ENCODE measurements at places on chromosomes 7 and 10. TPM values are rescaled to one million over a fixed set of nuclear protein-coding genes. Genes with fewer than 3 reads are reported as not detected.

The CLDN4 gene
- total RNA-seq, result 0.41 TPM

The OLAH gene
- 0.24 TPM for total RNA-seq

DNA sequence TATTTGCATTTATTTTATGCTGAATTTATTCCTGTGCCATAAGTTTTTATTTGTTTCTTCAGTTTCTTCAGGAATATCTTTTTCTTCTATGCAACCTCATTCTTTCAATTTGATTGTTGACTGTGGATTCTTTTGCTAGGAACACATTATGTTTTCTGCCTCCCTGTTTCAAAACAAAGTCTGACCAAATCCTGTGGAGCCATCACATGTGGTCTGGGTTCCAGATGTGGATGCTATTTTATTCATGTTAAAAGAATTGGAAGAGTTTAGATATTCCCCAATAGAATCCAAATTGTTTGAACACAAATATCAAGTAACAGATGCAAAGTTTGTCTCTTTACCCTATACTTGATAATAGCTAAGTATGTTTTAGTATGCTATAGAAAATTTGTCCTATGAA is 56.8 kb upstream of the LRRC17 start:
- DNase-seq, result no peak

GRCh38 chr10:130858626-130859025 is 452.9 kb downstream of the TCERG1L start:
- no peak for DNase-seq

DNA sequence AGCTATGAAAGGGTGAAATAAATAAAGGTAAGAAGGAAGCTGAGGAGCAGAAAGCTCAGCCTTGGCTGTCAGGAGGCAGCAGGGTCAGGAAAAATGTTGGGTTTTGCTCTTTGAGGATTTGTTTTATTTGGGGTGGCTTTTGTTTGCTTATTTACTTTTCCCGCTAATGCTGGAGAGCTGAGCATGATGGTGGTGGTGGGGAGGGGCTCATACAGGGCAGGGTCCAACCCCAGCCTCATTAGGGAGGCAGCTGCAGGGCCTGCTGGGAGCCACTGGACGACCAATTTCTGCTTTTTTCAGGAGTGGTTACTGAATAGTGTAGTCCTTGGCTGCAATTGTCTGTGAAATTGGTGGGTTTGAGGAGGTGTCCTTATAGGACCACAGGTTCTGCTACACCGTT is 36.3 kb downstream of the CCM2 start:
- no peak for DNase-seq

GRCh38 chr7:116802746-116803152 is 59.6 kb upstream of the CAPZA2 start:
- no peak for DNase-seq

DNA sequence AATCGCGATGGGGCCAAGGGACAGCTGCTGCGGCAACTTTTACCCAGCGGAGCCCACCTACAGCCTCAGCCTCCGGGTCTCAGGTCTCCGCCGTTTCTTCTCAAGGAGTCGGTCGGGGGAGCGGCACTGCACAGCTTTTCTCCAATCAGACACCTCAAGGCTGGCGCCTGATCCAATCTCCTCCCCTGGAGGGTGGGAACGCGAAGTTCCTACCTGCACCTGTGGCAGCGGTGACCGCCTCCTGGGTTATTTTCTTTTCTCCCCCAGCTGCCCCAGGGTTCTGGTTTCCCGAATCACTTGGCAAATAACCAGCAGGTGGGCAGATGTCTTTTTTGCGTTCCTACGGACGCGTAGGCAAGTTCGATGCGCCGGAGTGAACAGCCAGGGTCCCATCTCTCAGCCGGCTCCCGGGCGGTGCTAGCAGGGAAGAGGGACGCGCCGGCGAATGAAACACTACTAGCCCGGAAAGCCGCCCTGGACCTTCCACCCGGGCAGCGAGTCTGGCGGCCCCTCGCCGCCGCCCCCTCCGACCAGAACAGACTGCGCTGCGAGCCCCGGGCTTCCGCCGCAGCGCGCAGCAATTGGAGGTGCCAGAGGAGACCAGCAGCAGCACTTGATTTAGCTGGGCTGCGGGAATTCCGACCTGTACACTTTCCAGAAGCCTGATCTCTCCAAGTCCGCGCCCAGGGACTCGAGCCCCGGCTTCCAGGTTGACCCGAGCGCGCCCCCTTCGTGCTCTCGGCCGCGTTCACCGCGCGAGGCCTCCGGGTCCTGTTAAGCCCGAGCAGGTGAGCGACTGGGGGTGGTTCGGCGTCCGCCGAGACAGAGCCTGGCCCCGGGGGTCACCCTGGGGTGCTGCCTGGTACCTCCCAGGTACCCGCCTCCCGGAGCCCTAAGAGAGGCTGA is at the start of gene PRR15:
Gene PRR15 (plus strand): TSS at position 246 of the 906 bp plus-strand sequence. CDS start 2,495 bp downstream, outside the sequence.
- DNase-seq, result no peak

Data from right atrium auricular region (tissue), 2 donors.